ENCODE measurements at places on chromosomes 6 and 20.

DNA sequence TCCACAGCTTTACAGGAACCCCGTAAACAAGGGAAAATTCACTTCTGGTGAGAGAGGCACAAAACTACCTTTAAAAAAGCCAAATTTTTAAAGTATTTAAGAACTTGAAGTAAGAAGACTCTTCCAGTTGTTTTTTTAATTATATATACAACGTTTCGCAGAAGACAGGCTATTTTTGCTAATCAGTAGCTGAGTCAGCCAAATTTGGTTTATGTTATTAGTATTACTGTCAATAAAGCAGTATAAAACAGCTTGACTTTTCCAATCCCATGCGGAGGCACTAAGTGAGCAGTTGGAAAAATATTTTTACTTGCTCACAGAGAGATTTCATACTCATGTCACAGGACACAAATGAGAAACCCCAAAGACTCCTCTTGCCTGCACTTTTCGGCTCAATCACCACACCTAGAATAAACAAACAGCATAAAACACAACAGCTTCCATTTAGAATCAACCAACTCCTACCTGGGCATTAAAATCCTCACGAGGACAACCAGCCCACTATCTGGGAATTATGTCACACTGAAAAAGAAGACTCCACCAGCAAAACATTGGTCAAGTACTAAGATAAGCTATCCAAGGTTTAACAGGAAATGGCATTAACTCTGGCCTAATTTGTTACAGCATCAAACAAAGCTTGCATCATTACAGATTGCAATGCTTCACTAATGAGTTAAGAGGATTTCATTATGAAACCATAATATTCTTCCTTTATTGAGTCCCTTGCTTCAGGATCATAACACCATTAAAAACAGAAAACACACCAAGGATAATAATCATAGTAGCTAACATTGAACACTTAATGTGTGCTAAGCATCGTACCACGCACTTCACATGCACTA, 26.3 kb downstream of the ELOVL5 start:
- no peak for DNase-seq

GRCh38 chr6:66558189-66558588, 851.2 kb upstream of the EYS start:
- DNase-seq = no peak

- DNase-seq = no peak
Measured at GRCh38 chr20:54362283-54362682, 113.1 kb upstream of the DOK5 start.

- DNase-seq = no peak
Measured at GRCh38 chr6:55319961-55320695, 7.1 kb upstream of the GFRAL start.

- DNase-seq = no peak
Measured at GRCh38 chr6:162907876-162908481, 180.2 kb downstream of the PACRG start.

DNA sequence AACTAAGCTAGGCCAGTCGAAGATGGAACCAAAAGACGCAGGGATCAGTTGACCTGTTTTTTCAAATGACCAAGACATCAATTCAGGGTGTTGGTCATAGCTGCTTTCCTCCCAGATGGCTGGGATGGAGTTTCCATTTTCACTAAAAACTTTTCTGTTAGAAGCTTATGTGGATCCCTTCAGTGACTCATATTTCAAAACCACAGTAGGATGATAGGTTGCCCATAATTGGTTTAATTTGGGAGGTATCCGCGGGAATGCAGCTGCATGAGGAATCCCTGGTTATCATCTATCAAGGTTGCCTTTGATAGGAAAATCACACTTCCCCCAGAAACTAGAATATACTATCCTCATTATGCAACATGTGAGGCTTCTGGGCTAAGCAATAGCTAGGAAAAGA, 150.9 kb upstream of the MLIP start:
- DNase-seq = no peak

DNA sequence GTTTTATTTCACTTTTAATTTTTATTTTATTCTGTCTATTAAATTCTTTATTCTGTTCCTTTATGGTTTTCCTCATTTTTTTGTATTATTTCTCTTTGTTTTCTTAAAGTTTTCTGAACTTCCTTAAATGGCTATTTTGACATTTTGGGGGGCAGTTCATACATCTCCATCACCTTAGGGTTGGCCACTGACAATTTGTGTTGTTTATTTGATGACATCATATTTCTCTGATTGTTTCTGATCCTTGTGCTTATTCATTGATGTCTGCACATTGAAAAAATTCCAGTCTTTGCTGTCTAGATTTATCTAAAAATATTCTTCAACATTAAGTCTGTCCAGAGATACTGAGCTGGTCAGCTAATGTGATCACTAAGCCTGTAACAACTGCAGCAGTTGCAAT, 379.5 kb upstream of the EYS start:
- no peak for DNase-seq

DNA sequence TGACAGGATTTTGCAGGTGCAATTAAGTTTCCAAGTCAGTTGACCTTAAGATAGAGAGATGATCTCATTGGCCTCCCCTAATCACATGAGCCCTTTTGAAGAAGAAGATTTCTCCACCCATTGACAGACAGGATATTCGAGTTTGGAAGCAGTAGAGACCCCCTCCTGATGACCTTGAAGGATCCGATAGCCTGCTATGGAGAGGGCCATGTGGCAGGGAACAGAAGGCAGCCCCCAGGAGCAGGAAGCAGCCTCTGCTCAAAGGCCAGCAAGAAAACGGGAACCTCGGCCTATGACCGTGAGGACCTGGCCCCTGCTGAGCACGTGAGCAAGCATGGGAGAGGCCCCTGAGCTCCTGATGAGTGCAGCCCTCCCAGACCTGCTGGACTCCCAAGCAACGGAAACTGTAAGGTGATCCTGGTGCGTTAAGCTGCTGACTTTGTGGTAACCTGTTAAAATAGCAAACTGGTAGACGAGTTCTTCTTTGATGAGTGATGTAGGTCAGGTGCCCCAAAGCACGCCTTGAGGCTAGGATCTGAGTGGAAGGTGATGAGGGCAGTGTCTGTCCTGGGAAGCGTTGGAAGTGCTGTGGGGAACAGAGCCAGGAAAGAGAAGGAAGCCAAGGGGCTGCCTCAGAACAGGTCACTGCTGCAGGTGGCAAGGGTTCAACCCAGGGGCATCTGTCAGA, 18.5 kb upstream of the TUBB2A start:
- no peak for DNase-seq

DNA sequence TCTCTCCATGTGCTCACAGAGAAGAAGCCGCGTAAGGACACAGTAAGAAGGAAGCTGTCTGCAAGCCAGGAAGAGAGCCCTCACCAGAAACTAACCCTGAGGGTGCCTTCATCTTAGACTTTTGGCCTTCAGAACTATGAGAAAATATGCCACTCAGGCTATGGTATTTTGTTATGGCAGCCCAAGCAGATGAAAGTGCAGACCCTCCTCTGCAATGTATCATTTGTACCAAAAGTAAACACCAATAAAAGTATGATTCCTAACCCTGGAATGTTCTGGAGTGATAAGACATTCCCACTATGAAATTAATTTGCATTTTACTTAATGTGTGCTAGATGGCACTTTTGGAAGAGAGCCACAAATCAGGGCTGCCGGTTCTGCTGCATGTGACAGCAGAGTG, 594.3 kb downstream of the UTRN start:
- no peak for DNase-seq

GRCh38 chr20:34397096-34397495, 34.0 kb downstream of the ITCH start:
- DNase-seq = no peak

DNA sequence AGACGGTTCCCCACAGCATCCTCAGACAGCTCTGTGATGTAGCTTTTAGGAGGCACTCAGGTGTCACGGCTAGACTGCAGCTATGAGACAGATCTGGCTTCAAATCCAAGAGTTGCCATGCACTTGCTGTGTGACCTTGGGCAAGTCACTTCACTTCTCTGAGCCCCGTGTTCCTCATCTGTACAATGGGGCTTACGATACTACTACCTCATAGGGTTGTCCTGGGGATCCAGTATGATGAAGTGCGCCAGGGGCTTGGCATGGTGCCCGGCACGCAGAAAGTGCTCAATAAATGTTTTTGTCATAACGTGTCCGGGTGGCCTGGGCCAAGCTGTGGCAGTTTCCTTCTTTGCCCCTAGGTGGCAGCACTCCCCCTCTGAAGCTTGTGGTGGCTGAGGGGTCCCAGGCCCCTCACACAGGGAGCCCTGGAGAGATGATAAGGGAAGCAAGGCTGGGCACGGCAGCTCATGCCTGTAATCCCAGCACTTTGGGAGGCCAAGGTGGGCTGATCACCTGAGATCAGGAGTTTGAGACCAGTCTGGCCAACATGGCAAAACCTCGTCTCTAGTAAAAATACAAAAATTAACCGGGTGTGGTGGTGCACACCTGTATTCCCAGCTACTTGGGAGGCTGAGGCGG, 19.1 kb upstream of the CHMP4B start:
- peak; percentile 68 for DNase-seq

DNA sequence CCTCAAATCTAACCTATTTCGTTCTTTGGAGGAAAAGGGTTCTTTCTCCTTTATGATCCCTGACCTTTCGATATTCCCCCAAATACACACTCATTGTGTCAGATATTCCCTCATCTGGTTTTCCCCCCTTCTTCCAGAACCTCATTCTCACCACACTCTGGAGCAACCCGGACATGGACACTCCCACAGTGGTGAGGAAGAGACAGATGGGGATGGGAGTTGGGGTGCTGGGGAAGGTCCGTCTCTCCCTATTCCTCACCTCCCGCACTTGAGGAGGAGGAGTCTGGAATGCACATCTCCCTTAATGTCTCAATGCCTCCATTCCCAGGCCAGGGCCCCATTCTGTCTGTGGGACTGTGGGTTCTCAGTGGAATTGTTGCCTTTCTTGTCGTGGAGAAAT, 1.3 kb downstream of the SLC39A7 start:
- no peak for DNase-seq

- DNase-seq = no peak
Measured at GRCh38 chr6:156193381-156193780, 583.8 kb upstream of the ARID1B start.

GRCh38 chr6:6407071-6407741, 86.7 kb upstream of the F13A1 start:
- peak; percentile 52 for DNase-seq

GRCh38 chr6:97026298-97026697, 101.8 kb downstream of the KLHL32 start:
- no peak for DNase-seq

DNA sequence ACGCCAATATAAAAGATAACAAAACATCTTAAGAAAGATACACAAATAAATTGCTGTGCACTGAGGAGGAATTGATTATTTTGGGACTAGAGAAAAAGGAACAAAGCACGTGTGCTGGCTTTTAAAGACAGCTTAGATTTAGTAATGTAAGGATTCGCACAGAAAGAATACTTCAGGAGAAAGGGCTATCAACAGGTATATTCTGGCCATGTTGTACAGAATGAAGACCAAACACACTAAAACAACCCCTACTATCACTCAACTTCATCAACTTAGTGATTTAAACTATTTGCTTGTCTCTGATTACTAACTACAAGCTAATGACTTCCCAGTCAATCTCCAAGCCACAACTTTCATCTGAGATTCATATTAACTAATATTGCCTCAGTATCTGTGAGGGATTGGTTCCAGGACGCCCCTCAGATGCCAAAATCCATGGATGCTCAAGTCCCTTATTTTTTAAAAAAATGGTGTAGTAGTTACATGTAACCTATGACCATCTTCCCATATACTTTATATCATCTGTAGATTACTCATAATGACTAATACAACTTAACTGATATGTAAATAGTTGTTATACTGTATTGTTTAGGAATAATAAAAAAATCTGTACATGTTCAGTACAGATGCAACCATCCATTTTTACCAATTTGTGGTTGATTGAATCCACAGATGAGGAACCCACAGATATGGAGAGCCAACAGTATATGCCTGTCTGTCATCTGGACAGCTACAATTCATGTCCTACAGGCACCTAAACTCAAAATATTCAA, 4.5 kb downstream of the DEK start:
- no peak for DNase-seq

DNA sequence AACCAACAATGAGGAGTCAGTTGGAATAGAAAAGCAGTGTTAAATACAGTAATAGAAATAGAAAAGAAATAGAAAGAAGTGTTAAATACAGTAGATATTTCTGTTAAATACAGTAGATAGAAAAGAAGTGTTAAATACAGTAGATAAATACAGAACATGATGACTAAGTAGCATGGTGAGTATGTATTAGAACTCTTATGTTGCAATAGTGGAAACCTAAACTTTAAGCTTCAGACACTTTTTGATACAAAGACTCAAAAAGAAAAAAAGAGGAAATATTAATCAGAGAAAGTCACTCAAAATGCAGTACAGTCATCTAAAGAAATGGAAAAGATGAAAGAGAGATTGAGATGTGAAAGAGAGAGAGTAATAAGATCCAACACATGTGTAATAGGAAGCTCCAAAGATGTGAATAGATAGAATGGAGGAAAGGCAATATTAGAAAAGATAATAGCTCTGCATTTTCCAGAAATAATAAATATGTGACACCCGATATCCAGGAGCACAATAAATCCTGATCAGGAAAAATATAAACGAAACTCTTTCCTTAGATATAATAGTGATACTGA, 131.5 kb upstream of the KCNK16 start:
- no peak for DNase-seq

DNA sequence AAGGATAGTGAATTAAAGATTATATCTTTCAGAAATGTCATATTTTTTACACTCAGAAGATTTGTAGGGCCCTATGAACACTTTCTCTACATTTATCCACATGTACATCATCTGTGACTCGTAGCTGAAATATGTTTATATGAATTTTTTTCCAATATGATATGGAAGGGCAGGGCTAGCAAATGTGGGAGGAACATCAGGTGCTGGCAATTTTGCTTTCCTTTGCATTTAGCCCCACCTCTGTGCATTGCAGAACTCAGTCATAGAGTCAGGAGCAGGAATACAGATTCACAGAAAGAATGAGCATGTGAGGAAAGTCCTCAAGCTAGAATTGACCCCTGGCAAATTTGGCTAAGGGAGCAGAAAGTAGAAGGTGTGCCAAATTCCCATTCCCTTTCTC, 129.9 kb downstream of the CRYBG1 start:
- no peak for DNase-seq

- no peak for DNase-seq
Measured at GRCh38 chr6:46954837-46955451, 33.2 kb upstream of the ADGRF5 start.

- DNase-seq = no peak
Measured at GRCh38 chr6:134358320-134358719, 40.4 kb upstream of the SGK1 start.

DNA sequence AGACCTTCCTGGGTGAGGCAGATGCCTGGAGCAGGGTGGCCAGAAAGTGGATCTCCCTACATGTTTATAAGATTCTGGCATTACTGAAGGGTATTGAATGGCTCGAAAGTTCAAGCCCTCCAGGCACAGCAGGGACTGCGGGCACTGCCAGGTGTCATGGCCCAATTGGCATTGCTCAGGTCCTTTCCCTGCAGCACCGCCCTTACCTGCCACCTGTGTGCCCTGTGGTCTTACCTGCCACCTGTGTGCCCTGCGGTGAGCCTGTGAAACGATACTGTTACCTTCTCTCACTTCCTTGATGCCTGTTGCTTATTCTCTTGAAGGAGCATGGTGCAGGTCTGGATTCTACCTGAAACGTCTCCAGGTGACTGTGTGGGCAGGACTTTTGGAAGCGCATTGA, 32.2 kb downstream of the SMOC2 start:
- DNase-seq = no peak

Measured in GM10248 (cell line).